Immature natural killer cell (primary cell): ENCODE measurements at places on chromosomes 3 and 15. TPM values are rescaled to one million over a fixed set of nuclear protein-coding genes. Genes with fewer than 3 reads are reported as not detected.

CNTN3 gene
- polyA plus RNA-seq, result not detected

CCR3 gene
- polyA plus RNA-seq, result 0.39 TPM

SUSD5 gene
- not detected for polyA plus RNA-seq

GABRR3 gene
- not detected for polyA plus RNA-seq

CEP19 gene
- 3.3 TPM for polyA plus RNA-seq

- no peak for DNase-seq
- H3K4me1 ChIP-seq, result no peaks in the 10 kb centered on the region
- H3K27ac ChIP-seq, result no peak overlapping the region
- H3K27me3 ChIP-seq, result peaks cover 1% of the 10 kb centered on the region
- H3K4me3 ChIP-seq, result no peak overlapping the region
- peaks cover 53% of the 10 kb centered on the region for H3K36me3 ChIP-seq
These were observed 242.8 kb downstream of the DTWD1 start for GRCh38 chr15:49863431-49864224.

DNA sequence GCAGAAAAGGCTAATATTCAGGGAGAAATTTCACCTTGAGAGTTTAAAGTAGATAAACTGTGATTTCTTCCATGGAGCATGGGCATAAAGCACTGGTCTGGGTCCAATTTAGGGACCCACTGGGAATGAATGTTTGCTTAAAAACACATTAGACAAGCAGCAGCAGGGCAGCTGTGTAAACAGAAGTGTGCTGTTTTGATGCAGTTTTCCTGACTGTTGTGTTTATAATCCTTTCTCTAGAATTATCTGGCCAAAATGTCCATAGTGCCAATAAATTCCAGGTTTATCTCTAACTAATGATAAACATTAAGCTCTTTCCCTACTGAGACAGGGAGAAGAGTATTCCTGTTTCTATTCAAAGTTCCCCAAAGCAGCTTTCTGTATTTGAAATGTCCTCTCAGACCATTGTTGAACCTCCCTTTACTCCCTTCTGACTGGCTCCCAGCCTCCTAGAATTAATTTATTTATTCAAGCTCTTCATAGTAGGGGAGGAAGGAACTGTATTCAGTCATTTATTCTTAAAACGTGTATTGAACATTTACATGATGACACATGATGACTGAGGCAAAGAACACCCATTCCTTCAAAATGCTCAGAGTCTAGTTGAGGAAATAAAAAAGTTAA, 7.0 kb upstream of the TM4SF18 start:
- peaks cover 5% of the 10 kb centered on the region for H3K27me3 ChIP-seq
- H3K27ac ChIP-seq, result no peak overlapping the region
- DNase-seq, result no peak
- no peak overlapping the region for H3K4me3 ChIP-seq
- H3K36me3 ChIP-seq, result no peaks in the 10 kb centered on the region
- no peaks in the 10 kb centered on the region for H3K4me1 ChIP-seq

- H3K27ac ChIP-seq, result no peak overlapping the region
- H3K27me3 ChIP-seq, result no peaks in the 10 kb centered on the region
- no peaks in the 10 kb centered on the region for H3K4me1 ChIP-seq
- DNase-seq, result no peak
These were observed 45.9 kb downstream of the POLR2M start for GRCh38 chr15:57752436-57752835.

DNA sequence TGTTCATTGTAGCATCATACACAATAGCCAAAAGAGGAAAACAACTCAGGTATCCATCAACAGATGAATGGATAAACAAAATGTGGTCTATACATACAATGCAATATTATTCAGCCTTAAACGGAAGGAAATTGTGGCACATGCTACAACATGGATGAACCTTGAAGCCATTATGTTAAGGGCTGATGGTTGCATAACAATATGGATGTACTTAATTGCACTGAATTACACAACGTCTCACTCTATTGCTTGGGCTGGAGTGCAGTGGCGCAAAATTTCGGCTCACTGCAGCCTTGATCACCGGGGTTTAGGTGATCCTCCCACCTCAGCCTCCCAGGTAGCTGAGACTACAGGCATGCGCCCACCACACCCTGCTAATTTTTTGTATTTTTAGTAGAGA, 7.0 kb upstream of the TMEM62 start:
- H3K27ac ChIP-seq, result no peak overlapping the region
- no peak for DNase-seq
- H3K4me1 ChIP-seq, result peaks cover 22% of the 10 kb centered on the region

GRCh38 chr3:47394140-47394870, 13.5 kb downstream of the PTPN23 start:
- no peaks in the 10 kb centered on the region for H3K36me3 ChIP-seq
- no peaks in the 10 kb centered on the region for H3K27me3 ChIP-seq
- H3K4me1 ChIP-seq, result peaks cover 65% of the 10 kb centered on the region
- H3K27ac ChIP-seq, result no peak overlapping the region
- no peak overlapping the region for H3K4me3 ChIP-seq

- no peak overlapping the region for H3K27ac ChIP-seq
- H3K4me3 ChIP-seq, result no peak overlapping the region
- no peak for DNase-seq
- no peaks in the 10 kb centered on the region for H3K36me3 ChIP-seq
- H3K4me1 ChIP-seq, result peaks cover 9% of the 10 kb centered on the region
These were observed 3.6 kb downstream of the ONECUT1 start for GRCh38 chr15:52786436-52787122.

- H3K4me3 ChIP-seq, result no peak overlapping the region
- no peaks in the 10 kb centered on the region for H3K4me1 ChIP-seq
- H3K36me3 ChIP-seq, result peaks cover 65% of the 10 kb centered on the region
- DNase-seq, result no peak
These were observed 33.5 kb downstream of the ABCC5 start for GRCh38 chr3:183984127-183984740.

DNA sequence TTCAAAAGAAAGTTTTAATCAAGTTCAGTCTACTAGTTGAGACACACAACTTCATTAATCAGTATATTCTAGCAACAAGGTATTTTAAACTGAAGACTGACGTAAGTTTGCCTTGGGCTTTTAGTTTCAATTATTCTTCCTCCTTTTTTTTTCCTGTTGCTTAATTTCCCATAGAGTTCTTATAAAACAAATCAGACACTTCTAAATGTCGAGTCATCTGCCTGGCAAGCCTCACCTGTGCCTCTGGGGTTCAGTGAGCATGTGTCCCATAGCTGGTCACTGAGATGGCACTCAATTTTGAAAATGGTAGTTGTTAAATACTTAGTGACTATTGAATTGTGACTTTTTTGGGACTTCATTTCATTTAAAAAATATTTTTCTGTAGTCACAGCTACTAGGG, 27.4 kb downstream of the NKIRAS1 start:
- no peaks in the 10 kb centered on the region for H3K27me3 ChIP-seq
- peaks cover 4% of the 10 kb centered on the region for H3K36me3 ChIP-seq
- DNase-seq, result no peak
- H3K4me3 ChIP-seq, result no peak overlapping the region
- H3K4me1 ChIP-seq, result no peaks in the 10 kb centered on the region

DNA sequence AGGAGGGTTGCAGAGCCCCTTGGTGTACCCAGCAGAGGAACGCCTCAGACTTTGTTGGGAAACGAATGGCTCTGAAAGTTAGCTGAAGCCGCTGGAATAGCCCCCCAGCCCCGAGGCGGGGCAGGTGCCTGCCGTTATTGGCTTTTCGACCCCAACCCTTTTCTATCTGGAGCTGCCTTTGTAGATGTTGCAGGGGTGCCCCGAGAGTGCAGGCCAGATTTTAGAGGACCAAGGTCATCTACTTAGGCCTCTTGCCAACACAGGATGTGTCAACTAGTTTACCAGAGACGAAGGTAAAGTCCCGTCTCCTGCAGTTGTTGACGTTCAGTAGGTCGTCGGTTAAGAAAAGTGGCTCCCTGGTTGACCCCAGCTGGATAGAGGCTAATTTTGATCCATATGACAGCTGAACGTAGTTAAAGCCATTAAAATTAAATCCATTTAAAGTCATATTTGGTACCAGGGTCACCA, 579 bp upstream of the UBE3A start:
- peaks cover 43% of the 10 kb centered on the region for H3K4me1 ChIP-seq
- DNase-seq, result no peak
- peak overlapping the region; percentile 84 for H3K4me3 ChIP-seq
- no peaks in the 10 kb centered on the region for H3K27me3 ChIP-seq
- no peaks in the 10 kb centered on the region for H3K36me3 ChIP-seq

DNA sequence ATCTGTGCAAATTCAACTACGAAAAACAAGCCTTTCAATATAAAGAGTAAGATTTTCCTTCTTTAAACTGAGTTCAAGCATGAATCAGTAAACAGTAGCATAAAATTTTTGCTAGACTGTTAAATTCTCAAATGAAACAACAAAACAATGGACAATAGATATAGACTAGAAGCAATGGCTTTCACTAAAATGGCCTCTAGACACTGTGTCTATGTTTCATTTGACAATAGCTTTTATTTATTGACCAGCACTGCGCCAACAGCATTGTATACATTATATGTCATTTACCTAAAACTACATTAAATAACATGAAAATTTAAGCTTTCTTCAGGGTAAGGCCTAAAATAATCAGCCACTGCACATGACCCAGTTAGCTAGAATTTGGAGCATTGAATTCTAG, 148.5 kb downstream of the DUT start:
- no peaks in the 10 kb centered on the region for H3K36me3 ChIP-seq
- H3K27ac ChIP-seq, result no peak overlapping the region
- peaks cover 3% of the 10 kb centered on the region for H3K27me3 ChIP-seq
- no peaks in the 10 kb centered on the region for H3K4me1 ChIP-seq

- H3K4me3 ChIP-seq, result no peak overlapping the region
- DNase-seq, result no peak
- H3K27ac ChIP-seq, result no peak overlapping the region
- H3K27me3 ChIP-seq, result peaks cover 2% of the 10 kb centered on the region
- H3K4me1 ChIP-seq, result no peaks in the 10 kb centered on the region
- H3K36me3 ChIP-seq, result peaks cover 3% of the 10 kb centered on the region
These were observed 1204.2 kb downstream of the ROBO2 start for GRCh38 chr3:78244136-78244535.

DNA sequence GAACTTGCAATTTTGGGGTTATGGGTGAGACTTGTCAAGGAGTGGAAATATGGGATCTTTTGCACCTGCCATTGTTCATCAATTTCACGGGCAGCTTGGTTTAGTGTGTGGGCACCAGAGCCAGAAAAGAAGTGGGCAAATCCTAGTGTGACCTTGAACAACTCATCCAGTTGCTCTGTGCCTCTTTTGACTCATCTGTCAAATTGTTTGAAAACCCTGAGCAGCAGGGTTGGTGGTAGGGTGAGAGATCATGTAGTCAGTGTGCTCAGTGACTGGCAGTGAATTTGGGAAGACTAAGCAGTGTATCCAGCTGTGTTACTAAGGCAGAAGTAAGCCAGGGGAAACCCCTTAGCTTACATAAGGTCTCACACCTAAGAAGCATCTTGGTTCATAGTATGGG, 293.0 kb upstream of the TRIM42 start:
- H3K27me3 ChIP-seq, result peaks cover 2% of the 10 kb centered on the region
- DNase-seq, result no peak
- no peaks in the 10 kb centered on the region for H3K36me3 ChIP-seq
- no peak overlapping the region for H3K4me3 ChIP-seq

DNA sequence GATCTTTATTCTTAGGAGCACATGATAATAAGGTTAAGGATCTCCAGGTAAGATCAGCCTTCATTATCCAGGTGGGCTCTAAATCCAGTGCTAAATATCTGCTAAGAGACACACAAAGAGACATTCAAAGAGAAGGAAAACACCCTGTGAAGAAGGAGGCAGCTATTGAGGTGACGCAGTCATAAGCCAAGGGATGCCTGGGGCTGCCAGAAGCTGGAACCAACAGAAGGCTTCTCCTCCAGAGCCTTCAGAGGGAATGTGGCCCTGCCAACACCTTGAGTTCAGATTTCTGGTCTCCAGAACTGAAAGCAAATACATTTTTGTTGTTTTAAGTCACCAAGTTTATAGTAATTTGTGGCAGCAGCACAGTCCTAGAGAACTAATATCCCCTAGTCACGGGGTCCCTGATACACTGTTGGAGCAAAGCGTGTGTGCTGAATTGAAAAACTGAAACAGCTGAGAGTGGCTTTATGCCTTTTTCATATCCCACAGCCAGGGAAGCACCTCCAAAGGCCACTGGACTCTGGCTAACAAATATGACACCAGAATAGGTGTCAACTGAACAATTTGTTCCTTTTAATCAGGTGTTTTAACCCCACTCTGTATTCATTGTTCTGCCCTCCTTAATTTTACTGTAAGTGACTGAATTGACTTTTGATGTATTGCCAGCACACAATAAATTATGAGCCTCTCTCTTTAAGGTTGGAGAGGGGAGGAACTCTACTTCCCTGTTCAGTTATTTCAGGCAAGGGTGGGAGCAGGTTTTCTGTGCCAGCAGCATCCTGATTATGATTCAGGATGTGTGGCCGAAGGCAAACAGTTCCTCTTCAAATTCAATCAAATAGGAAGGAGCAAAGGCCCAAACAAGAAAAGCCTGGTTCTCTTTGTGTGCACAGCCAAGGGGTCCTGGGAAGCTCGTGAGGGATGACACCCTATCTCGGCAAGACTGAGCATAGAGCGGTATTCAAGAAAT, 151.8 kb upstream of the HES1 start:
- no peak overlapping the region for H3K27ac ChIP-seq
- no peaks in the 10 kb centered on the region for H3K27me3 ChIP-seq
- H3K4me3 ChIP-seq, result no peak overlapping the region
- DNase-seq, result no peak
- no peaks in the 10 kb centered on the region for H3K4me1 ChIP-seq

DNA sequence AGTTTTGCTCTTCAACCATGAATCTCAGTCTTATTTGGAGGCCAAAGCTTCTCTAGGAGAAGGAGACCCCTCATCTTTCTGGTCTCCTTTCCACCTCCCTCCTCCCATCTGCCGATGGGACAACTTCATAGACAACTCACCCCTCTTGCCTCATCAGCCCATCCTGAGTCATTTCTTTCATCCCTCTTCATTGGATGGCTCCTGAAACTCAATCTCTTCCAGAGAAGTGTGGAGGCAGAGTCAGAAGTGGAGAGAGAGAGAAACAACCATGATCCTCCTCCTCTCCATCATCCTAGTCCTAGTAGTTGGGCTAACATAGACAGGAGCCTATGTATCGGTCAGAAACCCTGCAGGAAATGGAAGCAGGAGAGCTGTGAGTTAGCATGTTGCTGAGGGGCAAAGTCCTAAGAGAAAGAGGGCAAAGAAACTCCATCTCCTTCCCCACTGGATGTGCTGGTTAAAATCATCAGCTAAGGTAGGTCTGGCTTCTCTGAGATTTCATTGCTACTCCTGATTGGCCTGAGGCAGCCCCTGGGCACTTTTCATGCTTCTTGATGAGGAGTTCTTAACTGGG, 21.3 kb upstream of the HCN4 start:
- no peak for DNase-seq
- H3K4me1 ChIP-seq, result no peaks in the 10 kb centered on the region
- no peaks in the 10 kb centered on the region for H3K36me3 ChIP-seq
- H3K4me3 ChIP-seq, result no peak overlapping the region
